ENCODE measurements at places on chromosomes 5 and 9. TPM values are rescaled to one million over a fixed set of nuclear protein-coding genes. Genes with fewer than 3 reads are reported as not detected.

Gene LCN9
- not detected for total RNA-seq

Gene FAXDC2
- total RNA-seq = not detected

Gene PCDHB2
- total RNA-seq = not detected

Gene FGF18
- 0.15 TPM for total RNA-seq

Gene BARHL1
- total RNA-seq = not detected

- H3K27ac ChIP-seq = no peak overlapping the region
- no peaks in the 10 kb centered on the region for H3K36me3 ChIP-seq
- H3K4me1 ChIP-seq = no peaks in the 10 kb centered on the region
- H3K27me3 ChIP-seq = no peaks in the 10 kb centered on the region
Observed at GRCh38 chr9:123940721-123941523, 11.0 kb upstream of the DENND1A start.

- no peak overlapping the region for H3K27ac ChIP-seq
- no peaks in the 10 kb centered on the region for H3K27me3 ChIP-seq
- H3K4me1 ChIP-seq = no peaks in the 10 kb centered on the region
- H3K4me3 ChIP-seq = no peak overlapping the region
- no peak for DNase-seq
- H3K36me3 ChIP-seq = no peaks in the 10 kb centered on the region
Observed at GRCh38 chr5:135660826-135661575, 82.2 kb upstream of the CXCL14 start.

DNA sequence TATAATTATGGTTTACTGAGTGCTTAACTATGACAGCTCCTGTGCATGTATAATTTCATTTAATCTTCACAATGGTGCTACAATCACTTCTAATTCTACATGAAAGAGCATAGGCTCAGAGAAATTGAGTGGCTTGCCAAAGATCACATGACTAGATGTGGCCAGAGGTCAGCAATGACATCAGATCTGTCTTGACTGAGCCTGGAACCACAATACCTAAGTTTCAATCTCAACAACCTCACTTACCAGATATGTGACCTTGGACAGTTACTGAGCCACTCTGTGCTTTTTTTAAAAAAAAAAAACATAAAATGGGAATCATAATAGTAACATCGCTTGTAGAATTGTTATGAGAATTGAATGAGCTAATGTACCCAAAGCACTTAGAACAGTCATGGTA, 130.7 kb downstream of the TRIM32 start:
- DNase-seq = no peak
- no peak overlapping the region for H3K4me3 ChIP-seq
- H3K4me1 ChIP-seq = no peaks in the 10 kb centered on the region
- no peaks in the 10 kb centered on the region for H3K36me3 ChIP-seq

DNA sequence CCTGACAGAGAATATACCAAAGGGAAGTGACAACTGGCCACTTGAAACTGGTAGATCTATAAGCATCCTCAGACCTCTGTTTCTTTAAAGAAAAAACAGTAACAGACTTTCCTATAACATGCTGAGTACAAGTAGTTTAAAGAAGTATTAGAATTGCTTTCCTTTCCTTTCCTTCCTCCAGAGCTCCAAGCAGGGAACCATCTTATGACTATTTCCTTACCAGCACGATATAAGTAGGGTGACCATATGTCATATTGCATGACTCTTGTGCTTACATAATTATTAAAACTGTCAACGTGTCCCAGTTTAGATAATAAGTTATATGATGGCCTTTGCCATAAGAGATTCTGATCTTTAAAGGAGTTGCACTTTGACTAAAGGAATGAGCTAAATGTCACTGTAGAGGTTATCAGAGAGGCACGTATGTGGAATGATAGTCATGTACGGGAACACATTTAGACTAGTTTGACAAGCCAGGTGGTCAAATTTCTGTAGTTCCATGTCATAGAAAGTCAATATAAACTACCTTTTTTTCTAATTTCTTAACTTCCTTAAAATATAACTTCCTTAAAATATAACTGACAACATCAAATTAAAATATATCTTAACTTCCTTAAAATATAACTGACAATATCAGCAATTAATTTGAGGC, 212.7 kb upstream of the CD180 start:
- H3K27me3 ChIP-seq = no peaks in the 10 kb centered on the region
- no peaks in the 10 kb centered on the region for H3K36me3 ChIP-seq
- H3K4me3 ChIP-seq = no peak overlapping the region
- peaks cover 4% of the 10 kb centered on the region for H3K4me1 ChIP-seq
- no peak overlapping the region for H3K27ac ChIP-seq

GRCh38 chr5:135456238-135457099, 4.3 kb upstream of the TIFAB start:
- no peaks in the 10 kb centered on the region for H3K27me3 ChIP-seq
- no peak overlapping the region for H3K4me3 ChIP-seq
- H3K4me1 ChIP-seq = no peaks in the 10 kb centered on the region
- no peaks in the 10 kb centered on the region for H3K36me3 ChIP-seq
- no peak for DNase-seq

- no peak overlapping the region for H3K4me3 ChIP-seq
- no peaks in the 10 kb centered on the region for H3K27me3 ChIP-seq
- H3K27ac ChIP-seq = no peak overlapping the region
- no peak for DNase-seq
- H3K36me3 ChIP-seq = no peaks in the 10 kb centered on the region
Observed at GRCh38 chr5:106288979-106289378, 1381.8 kb downstream of the EFNA5 start.

- H3K27me3 ChIP-seq = no peaks in the 10 kb centered on the region
- H3K27ac ChIP-seq = no peak overlapping the region
- no peak overlapping the region for H3K4me3 ChIP-seq
Observed at GRCh38 chr5:172229904-172230303, 35.9 kb downstream of the EFCAB9 start.

DNA sequence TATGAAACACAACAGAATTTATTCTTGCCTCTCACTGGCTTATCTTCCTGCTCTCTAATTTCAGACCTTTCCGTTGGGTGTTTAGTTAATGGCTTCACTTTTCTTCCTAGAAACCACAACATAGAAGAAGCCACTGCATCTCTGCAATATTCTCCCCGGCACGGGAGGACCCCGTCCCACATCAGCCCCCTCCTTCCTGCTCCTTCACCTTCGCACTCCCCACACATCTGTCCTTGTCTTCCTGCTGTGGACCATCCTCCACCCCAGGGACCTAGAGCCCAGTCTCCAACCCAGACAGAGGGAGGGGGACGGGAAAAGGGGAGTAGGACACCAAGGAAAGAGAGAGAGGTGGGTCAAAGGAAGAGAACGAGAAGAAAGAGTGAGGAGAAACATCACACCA, 1.4 kb downstream of the OR2V1 start:
- H3K27me3 ChIP-seq = no peaks in the 10 kb centered on the region
- DNase-seq = no peak
- no peak overlapping the region for H3K27ac ChIP-seq
- H3K36me3 ChIP-seq = no peaks in the 10 kb centered on the region
- H3K4me1 ChIP-seq = no peaks in the 10 kb centered on the region

GRCh38 chr9:91643481-91644077, 219.9 kb upstream of the NFIL3 start:
- H3K27me3 ChIP-seq = no peaks in the 10 kb centered on the region
- no peaks in the 10 kb centered on the region for H3K4me1 ChIP-seq
- H3K36me3 ChIP-seq = no peaks in the 10 kb centered on the region
- no peak for DNase-seq

GRCh38 chr5:74578356-74579044, 62.0 kb downstream of the ENC1 start:
- no peak for DNase-seq
- H3K36me3 ChIP-seq = no peaks in the 10 kb centered on the region
- peaks cover 10% of the 10 kb centered on the region for H3K4me1 ChIP-seq
- no peaks in the 10 kb centered on the region for H3K27me3 ChIP-seq
- no peak overlapping the region for H3K4me3 ChIP-seq

- H3K36me3 ChIP-seq = no peaks in the 10 kb centered on the region
- peaks cover 17% of the 10 kb centered on the region for H3K4me1 ChIP-seq
- H3K27ac ChIP-seq = peak overlapping the region; percentile 66
- peak; percentile 85 for DNase-seq
- H3K4me3 ChIP-seq = peak overlapping the region; percentile 38
Observed at GRCh38 chr5:81749561-81750307, 1.2 kb downstream of the SSBP2 start.

DNA sequence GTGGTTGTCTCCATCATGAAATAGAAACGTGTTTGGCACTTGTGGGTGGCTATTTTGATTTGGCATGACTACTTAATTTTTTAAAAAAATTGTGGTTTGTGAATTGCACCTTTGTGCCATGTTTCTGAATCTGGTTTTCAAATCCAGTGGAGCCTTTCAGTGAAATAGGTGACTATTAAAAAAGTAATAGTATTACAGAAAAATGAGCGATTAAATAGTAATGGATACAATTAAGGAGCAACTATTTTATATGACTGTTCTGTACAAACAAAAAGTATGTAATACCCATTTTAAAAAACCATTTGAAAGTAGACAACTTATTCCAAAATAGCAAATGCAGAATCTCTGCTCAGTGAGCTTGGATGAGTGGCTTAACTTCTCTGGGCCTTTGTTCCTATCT, 3.0 kb downstream of the SOWAHA start:
- H3K4me3 ChIP-seq = no peak overlapping the region
- H3K27ac ChIP-seq = no peak overlapping the region
- no peak for DNase-seq
- H3K36me3 ChIP-seq = no peaks in the 10 kb centered on the region
- H3K27me3 ChIP-seq = peaks cover 18% of the 10 kb centered on the region

DNA sequence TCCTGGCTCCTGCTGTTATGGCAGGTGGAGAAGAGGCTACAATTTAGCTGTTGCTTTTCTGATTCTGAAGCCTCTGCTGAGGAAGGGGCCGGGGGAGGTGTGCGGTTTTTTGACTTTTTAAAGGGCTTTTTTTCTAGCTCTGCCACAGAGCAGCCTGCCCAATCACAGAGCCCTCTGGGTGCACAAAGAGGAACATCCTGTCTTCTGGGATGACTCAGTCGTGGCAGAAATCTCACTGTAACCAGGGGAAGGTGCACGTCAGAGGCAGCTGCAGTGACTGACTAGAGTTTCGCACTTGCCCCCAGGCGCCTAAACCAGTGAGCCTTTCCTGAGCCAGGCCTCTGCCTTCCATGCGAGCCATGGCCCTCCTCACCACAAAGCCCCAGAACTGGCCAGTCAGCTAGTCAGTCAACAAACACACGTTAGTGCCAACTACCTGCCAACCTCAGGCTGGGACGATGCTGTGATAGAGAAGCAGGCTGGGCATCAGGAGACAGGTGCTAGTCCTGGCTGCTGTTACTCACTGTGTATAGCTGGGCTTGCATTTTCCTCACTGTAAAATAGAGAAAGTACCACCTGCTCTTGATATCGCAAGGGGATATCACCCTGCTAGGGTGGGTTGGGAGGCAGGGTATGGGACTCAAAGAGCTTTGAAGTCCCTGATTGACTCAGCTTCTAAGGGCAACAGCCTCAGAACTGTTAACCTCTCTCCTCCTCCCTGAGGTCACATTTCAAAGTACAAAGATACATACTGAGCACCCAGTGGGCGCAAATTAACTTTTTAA, 2.2 kb downstream of the AKNA start:
- H3K27me3 ChIP-seq = no peaks in the 10 kb centered on the region
- H3K4me3 ChIP-seq = peak overlapping the region; percentile 75
- H3K27ac ChIP-seq = peak overlapping the region; percentile 93

DNA sequence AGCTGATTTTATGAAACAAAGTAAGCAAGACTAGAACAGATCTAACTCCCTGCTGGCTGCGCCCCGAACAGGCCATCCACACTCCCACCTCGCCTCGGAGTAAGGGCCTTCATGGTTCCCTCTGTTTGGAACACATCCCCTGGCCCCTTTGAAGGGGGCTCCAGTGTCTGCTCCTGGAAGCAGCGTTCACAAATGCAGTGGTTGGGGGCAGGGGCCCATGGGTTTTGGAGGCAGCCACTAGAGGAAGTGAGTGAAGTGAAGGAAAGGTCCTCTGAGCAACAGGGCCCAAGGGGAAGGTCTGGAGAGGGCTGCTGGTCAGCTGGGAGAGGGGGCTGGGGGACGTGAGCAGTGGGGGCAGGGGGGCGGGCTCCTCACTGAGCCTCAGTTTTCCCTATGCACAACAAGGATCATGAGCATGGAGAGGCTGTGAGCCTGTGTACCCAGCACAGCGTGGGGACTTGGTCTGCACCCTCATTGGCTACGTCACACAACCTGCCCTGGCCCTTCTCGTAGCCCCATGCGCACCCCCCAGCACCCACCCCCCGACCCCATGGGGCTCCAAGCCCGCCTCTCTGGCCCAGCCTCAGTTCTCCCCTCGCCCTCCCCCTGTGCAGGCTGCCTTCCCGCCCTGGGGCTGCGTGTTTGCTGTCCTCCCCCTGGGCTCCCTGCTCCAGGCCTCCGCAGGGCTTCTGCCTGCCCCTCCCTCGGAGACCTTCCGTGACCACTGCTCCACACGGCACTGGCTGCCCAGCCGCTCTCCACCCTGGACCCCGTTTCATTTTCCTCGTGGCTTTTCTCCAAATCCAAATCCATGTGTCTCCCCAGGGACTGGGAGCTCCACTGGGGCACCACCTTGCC, 39.5 kb downstream of the RASGEF1C start:
- H3K27me3 ChIP-seq = no peaks in the 10 kb centered on the region
- H3K27ac ChIP-seq = no peak overlapping the region
- DNase-seq = no peak
- H3K4me3 ChIP-seq = no peak overlapping the region
- no peaks in the 10 kb centered on the region for H3K4me1 ChIP-seq
- H3K36me3 ChIP-seq = no peaks in the 10 kb centered on the region

DNA sequence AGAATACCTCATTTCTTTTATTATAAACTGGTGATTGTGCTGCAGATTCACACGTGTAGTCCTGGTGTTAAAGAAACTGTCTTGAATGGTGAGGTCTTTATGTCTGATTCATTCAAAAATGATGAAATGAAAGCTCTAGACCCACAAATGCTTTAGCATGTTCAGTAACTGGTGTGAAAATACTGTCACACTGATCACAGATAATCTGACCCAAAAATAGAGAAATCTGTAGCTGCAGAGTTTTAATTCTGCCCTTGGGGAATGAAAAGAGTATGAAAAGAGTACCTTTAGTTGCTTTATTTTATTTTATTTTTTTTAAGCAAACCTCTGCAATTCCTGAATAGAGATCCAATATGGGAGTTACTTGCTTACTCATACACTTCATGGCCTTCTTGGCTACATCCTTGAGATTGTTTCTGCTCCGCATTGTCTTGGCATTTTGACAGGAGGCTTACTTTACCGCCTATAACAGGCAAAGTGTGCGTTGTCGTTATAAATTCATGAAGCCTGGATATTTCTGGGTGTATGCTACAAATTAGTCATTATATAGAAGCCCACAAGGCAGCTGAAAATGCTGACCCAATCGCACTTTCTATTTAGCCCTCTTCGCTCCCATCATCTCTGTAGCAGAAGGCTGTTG, 2.7 kb downstream of the RGMB start:
- H3K27ac ChIP-seq = no peak overlapping the region
- H3K36me3 ChIP-seq = peaks cover 16% of the 10 kb centered on the region
- peaks cover 29% of the 10 kb centered on the region for H3K4me1 ChIP-seq
- H3K4me3 ChIP-seq = no peak overlapping the region
- no peak for DNase-seq
- no peaks in the 10 kb centered on the region for H3K27me3 ChIP-seq

DNA sequence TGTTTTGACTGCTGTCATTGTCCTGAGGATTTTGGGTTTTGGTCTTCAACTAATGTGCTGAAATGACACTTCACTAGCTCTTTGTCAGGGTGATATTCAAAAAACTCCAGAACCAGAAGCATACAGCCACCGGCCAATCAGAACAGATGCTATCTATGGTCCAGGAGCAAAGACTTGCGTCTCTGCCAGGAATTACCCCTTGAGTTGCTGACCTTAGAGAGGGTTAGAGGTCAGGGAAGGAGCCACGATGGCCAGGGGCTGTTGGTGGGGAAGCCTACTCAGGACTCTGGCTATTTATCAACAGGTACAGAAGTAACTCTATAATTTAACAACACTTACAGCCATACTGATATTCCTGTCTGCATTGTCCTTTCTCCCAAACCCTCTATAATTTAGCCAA, 356.8 kb downstream of the EFNA5 start:
- H3K36me3 ChIP-seq = no peaks in the 10 kb centered on the region
- H3K4me1 ChIP-seq = no peaks in the 10 kb centered on the region
- no peak for DNase-seq
